ENCODE measurements at places on chromosomes 12 and 14. TPM values are rescaled to one million over a fixed set of nuclear protein-coding genes. Genes with fewer than 3 reads are reported as not detected.

DNA sequence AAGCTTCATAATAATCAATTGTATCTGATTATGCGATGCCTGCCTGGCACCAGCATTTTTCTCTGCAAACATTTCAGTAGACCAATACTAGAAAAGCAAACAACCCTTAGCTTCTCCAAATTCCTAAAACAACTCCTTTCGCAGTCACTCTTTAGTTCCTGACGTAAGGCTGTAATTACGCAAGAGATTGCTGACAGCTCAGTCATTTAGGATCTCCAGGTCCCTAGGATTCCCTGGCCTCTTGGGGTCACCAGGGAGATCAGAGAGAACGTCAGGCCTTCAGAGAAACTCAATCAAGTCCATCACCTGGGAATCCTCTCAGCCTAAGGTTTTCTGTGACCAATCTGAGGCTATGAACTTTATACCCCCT, 390.6 kb downstream of the PAWR start:
- no peak for DNase-seq

DNA sequence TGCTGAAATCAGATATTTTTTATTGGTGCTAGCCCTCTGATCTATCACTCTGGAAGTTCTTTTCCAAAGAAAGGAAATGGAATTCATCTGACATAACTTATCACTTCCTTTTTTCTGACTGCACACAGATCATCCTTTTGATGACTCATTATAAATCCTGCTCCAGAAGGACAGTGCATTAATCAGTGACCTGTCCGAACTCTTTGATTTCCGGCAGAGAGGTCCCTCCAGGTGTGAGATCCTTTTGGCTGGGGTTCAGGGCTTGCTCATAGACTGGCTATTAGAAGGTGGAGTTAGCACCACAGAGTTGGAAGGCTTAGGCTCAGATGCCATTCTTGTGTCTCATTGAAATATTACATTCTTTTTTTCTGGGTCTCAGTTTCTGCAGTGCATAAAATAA, 328.2 kb downstream of the ZFP36L1 start:
- no peak for DNase-seq

GRCh38 chr12:19884021-19884492, 444.8 kb downstream of the AEBP2 start:
- no peak for DNase-seq

- no peak for DNase-seq
Measured at GRCh38 chr14:23285530-23286019, 357 bp downstream of the HOMEZ start.

GRCh38 chr12:7374423-7375144, 69.4 kb downstream of the CD163L1 start:
- no peak for DNase-seq

DNA sequence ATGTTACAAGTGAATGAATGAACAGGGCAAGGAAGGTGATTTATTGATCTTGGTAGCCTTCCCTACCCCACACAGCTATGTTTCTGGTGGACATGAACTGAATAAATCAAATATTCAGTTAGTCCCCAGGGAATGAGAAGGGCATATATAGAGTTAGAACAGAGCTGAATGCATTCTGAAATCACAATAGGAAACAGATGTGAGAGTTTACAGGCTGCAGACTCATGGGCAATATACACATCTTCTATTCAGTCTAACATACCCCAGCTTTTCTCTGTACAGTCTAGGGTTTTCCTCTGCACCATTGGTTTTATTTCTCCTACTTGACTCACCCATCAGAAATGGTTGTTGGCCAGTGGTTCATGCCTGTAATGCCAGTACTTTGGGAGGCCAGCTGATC, 7.3 kb upstream of the STX2 start:
- DNase-seq: no peak

DNA sequence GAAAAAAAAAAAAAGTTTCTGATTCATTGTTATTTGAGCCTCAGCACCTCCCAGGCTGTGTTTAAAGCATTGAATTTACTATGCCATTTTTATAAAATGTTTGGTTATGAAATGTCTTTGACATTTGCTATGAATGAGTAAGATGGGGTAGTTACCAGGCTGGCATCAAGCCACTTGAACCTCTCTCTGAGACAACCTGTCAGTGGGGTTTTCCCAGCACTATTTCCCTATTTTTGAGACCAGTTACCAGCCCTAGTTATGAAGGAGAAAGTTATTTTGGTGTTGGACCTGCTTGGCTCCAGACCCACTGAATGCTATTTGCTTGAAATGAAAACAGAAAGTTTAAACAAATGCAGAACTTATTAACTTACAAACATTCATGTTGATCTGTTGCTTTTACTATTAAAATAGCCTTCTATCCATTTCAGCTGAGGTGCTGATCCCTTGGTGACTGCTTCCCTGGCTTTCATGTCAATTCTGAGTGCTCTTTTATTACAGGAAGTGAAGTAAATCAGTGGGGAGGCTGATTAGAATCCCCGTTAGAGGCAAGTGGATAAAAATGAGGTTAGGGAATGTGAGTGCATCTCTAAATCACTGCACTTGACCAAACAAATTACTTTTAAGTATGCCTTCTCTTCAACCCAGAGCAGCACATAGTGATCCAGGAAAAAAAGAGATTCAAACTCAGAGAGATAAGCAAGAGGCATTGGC, 37.8 kb downstream of the LLPH start:
- DNase-seq: no peak

DNA sequence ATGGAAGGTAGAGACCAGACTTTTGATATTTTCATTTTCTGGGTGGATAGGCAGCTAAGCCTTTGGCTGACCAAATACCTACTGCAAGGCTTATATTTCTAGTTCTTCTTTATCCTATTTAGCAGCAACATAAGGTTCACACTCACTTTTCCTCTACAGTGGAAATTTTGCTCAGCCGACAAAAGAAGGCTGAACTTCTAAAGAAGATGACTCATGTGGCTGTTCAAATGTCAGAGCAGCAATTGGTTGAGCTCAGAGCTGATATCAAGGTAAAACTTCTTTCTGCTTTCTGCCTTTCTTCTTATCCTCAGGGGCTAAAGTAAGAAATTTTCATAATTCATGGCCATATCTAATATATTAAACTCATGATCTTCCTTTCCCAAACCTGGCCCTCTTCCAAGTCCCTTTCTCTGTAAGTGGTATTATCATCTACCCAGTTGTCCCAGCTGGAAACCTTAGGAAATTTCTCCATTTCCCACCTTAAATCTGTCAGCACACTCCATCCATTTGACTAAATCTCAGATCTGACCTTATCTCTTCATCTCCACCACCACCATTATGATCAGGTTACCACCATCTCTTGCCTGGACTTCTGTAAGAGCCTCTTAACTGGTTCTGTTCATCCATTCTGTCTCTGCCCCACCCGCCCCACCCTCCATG, 19.8 kb upstream of the KCNH3 start:
- no peak for DNase-seq

DNA sequence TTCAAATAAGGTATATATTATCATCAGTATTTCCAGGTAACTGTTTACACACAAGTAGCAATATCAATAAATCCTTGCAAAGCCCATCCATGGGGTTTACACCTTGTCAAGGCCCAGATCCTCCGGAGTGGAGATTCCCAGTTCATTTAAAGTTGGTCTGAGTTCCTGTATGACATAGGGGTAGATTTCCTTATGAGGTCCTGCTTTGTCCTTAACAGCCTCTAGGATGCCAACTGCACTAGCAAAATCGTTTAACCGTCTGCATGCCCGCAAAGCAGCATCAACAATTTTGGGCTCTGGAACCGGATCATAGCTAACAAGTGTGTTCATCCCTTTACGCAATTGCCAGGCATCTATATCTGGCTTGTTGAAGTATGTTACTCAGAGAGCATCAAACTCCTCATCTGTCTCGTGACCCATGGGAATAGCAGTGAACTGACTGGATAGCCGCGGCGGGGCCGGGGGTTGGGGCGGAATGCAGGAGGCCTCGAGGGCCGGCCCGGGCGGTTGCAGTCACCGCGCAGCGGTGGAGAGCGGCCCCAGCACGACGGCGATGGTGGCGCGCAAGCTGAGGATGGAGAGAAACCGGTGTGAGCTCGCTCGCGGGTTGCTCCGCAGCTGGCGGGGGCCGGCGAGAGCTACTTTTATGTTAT, 30.6 kb upstream of the FBXO34 start:
- DNase-seq: no peak

DNA sequence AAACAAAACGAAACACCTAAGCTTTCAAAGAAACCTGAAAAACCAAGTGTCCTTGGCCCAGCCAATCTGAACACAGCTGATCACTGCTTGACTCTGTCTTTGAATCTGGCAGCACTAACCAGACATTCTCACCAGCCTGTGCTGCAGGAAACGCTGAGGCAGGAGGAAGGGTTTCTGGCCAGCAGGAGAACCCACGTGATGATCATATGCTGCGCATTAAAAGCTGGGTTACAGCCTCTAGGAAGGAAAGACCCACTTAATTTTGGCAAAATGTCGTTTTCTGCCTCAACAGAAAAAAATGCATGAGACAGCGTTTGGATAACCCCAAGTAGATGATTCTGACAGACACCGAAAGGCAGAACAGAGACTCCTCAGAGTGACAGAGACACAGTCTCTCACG, 9.8 kb downstream of the APPL2 start:
- DNase-seq: no peak

DNA sequence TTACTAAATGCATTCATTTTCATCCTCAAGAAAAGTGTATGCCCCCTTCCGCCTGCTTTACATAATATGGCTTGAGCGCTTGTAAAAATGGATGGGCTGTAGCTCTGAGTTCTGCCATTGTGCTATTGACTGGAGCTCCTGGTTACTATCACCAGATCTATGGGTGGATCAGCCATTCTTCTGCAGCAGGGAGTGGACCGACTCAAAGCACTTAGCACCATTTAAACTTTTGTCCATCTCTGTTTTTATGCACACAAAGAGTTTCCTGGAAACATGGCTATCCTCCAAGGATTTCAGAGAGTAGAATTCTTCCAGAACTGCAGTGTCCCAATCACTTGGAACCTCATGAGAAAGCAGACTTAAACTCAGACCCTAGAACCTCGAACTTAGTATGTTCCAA, 4.5 kb upstream of the NUMB start:
- DNase-seq: no peak

- DNase-seq: no peak
Measured at GRCh38 chr12:130356222-130356621, 18.5 kb downstream of the PIWIL1 start.

- no peak for DNase-seq
Measured at GRCh38 chr14:84826294-84826693, 703.6 kb upstream of the FLRT2 start.

GRCh38 chr14:99930420-99931274, 134.6 kb upstream of the EVL start:
- no peak for DNase-seq

- no peak for DNase-seq
Measured at GRCh38 chr14:61756135-61756534, 6.1 kb upstream of the SNAPC1 start.

DNA sequence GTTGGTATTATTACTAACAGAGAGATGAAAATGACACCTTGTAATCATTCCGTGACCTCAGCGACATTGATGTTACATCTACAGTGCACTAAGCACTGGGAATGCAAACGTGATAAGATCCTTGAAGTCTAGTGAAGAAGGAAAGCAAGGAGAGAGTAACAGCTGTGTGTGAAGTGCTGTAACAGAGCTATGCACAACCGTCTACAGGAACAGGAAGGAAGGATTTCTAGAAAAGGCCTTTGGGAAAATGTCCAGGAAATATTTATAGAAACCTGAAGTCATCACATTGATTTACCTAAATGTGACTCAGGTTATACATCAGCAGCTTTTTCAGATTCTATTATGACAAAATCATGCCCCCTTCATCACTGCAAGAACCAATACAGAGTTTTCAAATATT, 304.2 kb upstream of the AMIGO2 start:
- no peak for DNase-seq

The TAS2R8 gene
- total RNA-seq: not detected

The NCKAP5L gene
- 8.7 TPM for total RNA-seq

The EPYC gene
- total RNA-seq: not detected

The XRCC3 gene
- total RNA-seq: 8.3 TPM

The NIN gene
- total RNA-seq: 71.6 TPM

The TAS2R46 gene
- 2.2 TPM for total RNA-seq

The PLEKHG7 gene
- total RNA-seq: not detected

The CLIP1 gene
- total RNA-seq: 81.1 TPM

The CSRP2 gene
- total RNA-seq: not detected

The NDRG2 gene
- 38.2 TPM for total RNA-seq

The HOXC10 gene
- not detected for total RNA-seq

The DPPA3 gene
- not detected for total RNA-seq

Data from T-helper 17 cell (primary cell).